Glomerular endothelial cell (primary cell): ENCODE measurements at places on chromosomes 2 and 18. TPM values are rescaled to one million over a fixed set of nuclear protein-coding genes. Genes with fewer than 3 reads are reported as not detected.

DNA sequence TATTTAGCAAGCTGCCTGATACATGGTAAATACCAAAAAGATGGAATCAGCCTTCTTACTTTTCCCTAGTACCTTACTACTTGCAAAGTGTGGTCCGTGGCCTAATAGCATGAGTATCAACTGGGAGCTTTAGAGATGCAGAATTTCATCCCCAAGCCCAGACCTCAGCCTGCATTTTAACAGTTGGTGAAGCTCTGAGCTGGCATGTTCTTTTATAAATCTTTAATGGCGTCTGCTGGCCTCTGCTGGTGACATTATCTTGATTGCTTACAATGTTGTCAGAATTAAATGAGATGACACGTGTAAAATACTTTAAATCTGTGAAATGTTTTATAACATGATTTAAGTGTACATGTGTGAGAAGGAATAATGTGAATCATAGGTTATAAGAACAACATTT is 115.1 kb upstream of the NOSTRIN start:
- no peak for DNase-seq

GRCh38 chr18:56935434-56936040 is 211.3 kb upstream of the BOD1L2 start:
- no peak for DNase-seq

DNA sequence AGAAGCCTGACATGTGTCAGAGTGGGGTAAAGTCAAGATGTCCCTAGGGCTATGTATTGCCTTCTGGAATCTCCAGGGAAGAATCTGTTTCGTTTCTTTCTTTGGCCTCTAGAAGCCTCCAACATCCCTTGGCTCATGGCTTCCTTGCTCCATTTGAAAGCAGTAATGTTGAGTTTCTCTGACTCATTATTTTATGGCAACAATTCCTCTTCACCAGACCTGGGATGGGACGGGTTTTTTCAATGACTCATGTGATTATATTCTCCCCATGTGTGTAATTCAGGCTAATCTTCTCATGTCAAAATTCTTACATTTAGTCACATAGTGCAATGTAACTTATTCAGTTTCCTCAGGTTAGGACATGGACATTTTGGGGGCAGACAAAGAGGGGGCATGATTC is 1038.6 kb downstream of the CBLN2 start:
- DNase-seq: no peak

- DNase-seq: no peak
These were observed 243.6 kb upstream of the SLC39A10 start for GRCh38 chr2:195413422-195413821.

DNA sequence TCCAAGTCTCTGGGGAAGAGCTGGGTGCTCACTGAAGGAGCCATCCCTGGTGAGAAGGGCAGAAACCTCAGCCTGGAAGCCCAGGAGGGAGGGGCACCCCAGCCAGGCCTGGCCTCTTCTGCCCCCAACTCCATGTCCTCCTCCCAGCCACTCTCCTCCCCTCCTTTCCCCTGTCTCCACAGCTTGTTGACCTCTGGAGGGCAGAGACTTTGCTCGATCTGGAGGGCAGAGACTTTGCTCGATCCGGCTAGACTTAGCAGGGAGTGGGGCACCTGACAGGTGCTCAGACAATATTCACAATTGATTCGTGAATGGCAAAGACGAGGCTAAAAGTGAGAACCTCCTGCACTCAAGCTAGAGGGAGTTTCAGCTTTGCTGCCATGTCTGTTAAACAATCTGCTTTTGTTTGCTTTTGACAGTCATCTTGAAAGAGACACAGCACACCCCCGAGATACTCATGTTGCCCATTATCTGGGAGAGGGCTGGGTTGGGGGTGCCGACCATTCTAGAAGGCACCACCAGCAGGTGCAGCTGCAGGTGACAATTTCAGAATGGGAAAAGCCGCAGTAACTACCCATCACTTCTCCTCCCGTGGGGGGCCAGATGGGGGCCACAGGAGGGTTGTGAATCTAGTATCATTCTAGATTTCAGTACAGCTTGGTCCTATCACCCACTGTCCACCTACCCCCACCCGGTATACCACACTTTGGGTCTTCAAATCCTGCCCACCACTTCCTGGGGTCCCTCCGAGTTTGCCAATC is 54.8 kb downstream of the DNMT3A start:
- no peak for DNase-seq

DNA sequence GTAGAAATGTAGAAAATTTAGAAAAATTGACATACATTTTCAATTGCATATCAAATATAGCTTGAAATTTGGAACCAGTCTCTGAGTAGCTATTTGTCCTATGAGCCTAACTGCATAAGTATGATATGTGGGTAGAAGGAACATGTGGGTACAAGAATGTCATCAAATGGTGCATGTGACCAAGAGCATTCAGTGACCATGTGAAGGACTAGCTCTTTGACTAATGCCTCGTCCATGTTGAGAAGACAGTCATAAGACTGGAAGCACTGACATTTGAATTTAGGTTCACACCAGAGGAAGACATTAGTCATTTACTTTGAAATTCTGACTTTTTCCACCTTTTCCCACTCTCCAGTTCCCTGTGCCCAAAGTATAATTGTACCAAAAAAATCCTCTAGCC is 12.6 kb downstream of the MRPL44 start:
- no peak for DNase-seq

- no peak for DNase-seq
These were observed 234.1 kb upstream of the ID2 start for GRCh38 chr2:8447610-8448221.

- DNase-seq: no peak
These were observed 100.1 kb upstream of the TLK1 start for GRCh38 chr2:171260471-171261424.

- DNase-seq: no peak
These were observed 296.6 kb downstream of the LRRTM1 start for GRCh38 chr2:80007777-80008503.

GRCh38 chr2:27799646-27800010 is 28.1 kb downstream of the MRPL33 start:
- no peak for DNase-seq

DNA sequence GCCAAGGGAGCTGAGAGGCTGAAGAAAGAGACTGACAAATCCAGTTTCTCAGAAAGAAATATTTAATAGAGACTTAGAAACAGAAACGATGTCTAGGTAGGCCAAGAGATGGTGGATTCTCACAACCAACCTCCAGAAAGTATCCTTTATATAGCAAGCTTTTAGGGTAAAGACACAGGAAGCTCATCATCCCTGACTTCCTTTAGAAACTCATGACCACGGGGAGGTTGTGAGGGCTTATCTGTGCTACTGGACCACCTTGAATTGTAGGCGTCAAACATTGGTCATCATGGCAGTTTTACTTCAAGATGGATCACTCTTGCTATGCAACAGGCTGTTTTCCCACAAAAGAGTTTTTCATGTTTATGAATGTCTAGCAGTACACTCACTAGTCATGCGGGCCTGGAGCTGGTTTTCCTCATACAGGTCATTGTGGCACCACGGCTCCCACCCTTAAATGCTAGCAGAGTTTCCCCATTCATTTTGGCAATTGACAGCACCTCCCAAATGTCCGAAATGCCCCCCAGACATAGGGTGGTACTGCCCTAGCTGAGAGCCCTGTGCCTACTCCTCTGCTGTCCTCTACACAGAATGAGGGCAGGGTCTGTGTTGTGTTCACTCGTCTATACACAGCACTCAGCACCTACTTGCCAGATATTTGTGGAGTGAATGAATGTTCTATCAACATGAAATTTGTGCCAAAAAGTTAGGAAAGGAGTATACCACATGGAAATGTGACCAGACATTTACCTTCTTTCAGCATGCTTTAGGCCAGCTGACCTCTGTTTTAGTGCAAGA is 89.0 kb downstream of the TMEM247 start:
- DNase-seq: no peak

- DNase-seq: no peak
These were observed 180.8 kb downstream of the TCF4 start for GRCh38 chr18:55407191-55407590.

ITSN2 gene
- total RNA-seq: 36.7 and 38.1 TPM in 2 replicates

ASAP2 gene
- 42.1 and 71.6 TPM in 2 replicates for total RNA-seq
